ENCODE measurements at places on chromosomes 4 and X. TPM values are rescaled to one million over a fixed set of nuclear protein-coding genes. Genes with fewer than 3 reads are reported as not detected.
A peak's percentile ranks its signal among the peaks of the same experiment; 100 is the strongest.

- no peak for DNase-seq
These were observed 569 bp upstream of the FHL1 start for GRCh38 chrX:136146614-136147314.

DNA sequence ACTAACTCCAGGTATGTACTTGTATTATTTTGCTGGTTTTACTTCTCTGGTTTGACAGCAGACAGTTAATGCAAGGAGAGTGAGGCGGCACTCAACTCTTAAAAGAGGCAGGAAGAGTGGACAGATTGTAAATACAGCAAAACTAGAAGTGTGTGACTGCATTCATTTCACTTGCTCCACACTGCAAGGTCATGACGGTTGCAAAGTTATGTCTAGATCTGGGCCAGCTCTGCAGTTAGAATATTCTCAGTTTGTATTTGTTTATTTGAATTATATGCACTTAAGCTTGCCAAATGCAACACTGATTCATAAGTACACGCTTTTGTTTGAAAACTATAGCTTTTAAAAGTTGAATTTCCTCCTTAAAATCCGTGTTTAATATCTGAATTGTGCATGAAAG is 148.9 kb downstream of the STIM2 start:
- no peak for DNase-seq

- DNase-seq = no peak
These were observed 71.3 kb upstream of the ACSL1 start for GRCh38 chr4:184896868-184897715.

DNA sequence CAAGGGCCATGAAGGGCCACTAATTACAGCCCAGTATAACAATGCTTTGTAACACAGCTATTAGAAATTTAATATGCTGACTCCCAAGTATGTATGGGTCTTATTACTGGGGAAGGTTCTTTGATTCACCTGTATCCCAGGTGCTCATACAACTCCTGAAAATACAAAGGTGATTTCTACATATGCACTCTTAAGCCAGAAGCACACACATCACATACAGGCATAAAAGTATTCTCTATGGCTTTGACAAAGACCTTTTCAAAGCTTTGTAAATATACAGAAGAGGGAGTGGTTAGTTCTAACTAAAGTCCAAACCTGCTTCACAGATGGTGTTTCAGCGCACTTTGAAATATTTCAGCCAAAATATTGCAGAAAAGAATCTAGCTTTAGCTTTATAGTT is 191.5 kb downstream of the SNCA start:
- no peak for DNase-seq

DNA sequence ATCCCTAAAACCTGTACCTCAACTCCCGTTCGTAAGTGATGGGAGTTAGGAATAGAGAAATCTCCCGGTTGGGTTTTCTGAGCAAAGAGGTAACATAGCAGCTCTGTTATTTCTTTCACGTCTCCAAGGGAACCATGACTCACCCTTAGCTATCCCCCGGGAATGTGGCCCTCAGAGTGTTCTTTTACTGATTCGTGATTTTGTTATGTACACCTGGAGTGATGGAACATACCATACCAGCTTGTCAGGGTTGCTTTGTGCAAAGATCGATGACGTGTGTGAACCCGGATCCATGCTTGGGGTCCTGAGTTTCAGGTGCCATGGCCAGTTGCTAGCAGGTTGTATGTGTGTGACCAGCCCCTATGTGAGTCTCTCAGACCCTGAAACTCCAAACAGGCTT is 52.6 kb downstream of the HPRT1 start:
- DNase-seq = no peak

DNA sequence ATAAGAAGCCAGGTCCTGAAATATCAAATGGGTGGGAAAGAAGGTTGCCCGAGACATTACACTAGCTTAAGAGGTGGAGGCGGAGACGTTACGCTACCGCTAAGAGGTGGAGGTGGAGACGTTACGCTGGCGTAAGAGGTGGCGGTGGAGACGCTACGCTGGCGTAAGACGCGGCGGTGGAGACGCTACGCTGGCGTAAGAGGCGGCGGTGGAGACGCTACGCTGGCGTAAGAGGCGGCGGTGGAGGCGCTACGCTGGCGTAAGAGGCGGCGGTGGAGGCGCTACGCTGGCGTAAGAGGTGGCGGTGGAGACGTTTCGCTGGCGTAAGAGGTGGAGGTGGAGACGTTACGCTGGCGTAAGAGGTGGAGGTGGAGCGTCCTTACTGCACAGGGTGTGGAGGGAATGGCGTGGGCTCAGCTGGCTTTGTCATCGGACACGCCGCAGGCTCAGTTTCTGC is 12.8 kb downstream of the CYP4V2 start:
- no peak for DNase-seq

- no peak for DNase-seq
These were observed 1093.0 kb upstream of the TENM3 start for GRCh38 chr4:181150191-181150590.

- DNase-seq = no peak
These were observed 6.9 kb downstream of the MAGEA10 start for GRCh38 chrX:152131525-152131924.

DNA sequence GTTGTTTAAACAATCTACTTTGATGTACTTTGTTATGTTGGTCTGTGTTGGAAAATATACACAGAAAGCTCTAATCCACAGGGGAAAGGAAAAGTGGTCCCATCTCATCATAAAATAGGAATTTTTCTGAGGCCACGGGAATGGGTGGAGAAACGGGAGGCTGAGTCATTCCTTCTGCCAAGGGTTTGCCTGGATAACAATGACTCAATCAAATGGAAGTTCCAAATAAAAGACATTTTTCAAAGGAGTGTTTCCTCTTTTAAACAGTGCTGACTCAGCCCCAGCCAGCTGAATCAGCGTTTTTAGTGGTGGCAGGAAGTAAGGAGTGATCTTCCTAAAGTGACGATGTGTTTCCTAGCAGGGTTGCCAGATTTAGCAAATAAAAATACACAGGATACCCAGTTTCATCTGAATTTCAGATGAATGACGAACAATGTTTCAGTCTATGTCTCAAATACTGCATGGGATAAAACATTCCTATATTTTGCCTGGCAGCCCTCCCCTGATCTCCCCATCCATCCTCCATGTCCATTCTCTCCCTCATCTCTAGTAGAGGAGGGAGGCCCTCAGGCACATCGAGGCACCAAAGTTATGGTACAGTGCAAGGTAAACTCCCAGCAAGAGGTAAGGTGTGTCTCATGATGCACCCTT is 345.4 kb upstream of the GATB start:
- DNase-seq = peak; percentile 54

- no peak for DNase-seq
These were observed 67.5 kb downstream of the MGST2 start for GRCh38 chr4:139732991-139733570.

The FATE1 gene
- polyA plus RNA-seq = 0.13 TPM

The NXF2 gene
- not detected for polyA plus RNA-seq

The PAPSS1 gene
- polyA plus RNA-seq = 44.7 TPM

The RPA4 gene
- polyA plus RNA-seq = 0.08 TPM

The RNF212 gene
- polyA plus RNA-seq = 4.2 TPM

The HTN1 gene
- polyA plus RNA-seq = not detected

The ASB9 gene
- 2.0 TPM for polyA plus RNA-seq

The MAML3 gene
- polyA plus RNA-seq = 7.0 TPM

Data from urinary bladder (tissue), 4 donors.